Left cardiac atrium (tissue), 4 donors: ENCODE measurements at places on chromosomes 3 and 15.

GRCh38 chr3:123716411-123716810, 131.6 kb upstream of the HACD2 start:
- no peak for DNase-seq

- DNase-seq, result no peak
These were observed 488.5 kb upstream of the THBS1 start for GRCh38 chr15:39092354-39092753.

GRCh38 chr3:191912616-191913204, 451.7 kb downstream of the PYDC2 start:
- DNase-seq, result no peak

DNA sequence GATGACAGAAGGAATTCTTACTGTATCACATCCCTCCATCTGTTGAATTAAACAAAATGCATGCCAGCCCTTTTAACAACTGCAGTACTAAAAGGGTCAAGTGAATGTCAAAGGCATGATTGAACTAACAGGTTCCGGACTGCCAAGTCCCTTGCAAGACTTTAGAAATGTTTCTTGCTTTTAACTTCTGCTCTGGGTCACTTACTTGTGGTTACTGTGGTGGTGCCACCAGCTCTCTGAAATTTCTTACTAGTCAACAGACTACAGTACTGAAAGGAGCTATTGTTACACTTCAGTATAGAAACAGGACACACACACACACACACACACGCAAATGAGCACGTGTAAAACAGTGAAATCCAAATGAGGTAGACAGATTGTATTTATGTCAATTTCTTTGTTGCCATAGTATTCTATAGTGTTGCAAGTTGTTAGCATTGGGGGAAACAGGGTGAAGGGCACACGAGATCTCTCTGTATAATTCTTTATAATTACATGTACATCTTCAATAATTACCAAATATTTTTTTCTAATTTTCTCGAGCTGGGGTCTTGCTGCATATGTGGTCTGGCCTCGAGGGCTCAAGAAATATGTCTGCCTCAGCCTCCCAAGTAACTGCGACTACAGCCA, 79.9 kb upstream of the SLC25A26 start:
- no peak for DNase-seq

GRCh38 chr3:18623220-18623619, 198.1 kb upstream of the SATB1 start:
- DNase-seq, result no peak

DNA sequence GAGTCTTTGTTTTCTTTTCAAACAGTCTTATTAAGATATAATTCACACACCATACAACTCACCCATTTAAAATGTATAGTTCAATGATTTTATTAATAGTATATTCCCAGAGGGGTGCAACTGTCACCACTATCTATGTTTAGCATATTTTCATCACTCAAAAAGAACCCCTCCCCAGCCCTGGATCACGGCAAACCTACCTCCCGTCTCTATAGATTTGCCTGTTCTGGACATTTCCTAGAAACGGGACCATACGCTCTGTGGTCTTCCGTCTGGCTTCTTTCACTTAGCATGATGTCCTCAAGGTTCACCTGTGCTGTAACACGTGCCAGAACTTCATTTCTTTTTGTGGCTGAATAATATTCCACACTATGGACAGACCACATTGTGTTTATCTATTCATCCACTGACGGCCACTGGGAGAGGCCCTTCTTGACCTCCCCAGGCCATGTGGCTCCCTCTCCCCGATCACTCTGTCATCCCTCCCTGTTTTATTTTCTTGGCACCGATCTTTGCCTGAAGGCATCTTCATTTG, 56.4 kb downstream of the IQSEC1 start:
- no peak for DNase-seq

- DNase-seq, result no peak
These were observed 99.8 kb upstream of the NR2F2 start for GRCh38 chr15:96230526-96231181.

DNA sequence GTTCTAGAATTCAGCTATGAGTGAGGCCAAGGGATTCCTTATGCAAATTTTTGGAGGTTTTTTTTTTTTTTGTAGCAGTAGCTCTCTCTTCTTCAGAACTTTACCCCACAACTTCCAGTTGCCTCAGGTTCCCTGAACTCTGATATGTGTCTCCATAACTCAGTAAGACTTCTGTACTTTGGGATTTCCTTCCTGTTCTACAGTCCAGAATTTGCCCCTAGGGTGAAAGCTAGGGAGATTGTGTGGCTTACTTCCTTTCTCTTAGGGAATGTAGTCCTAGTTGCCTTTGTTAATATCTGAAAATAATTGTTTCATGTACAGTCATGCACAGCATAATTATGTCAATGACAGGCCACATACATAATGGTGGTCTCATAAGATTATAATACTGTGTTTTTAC, 30.8 kb downstream of the LRRC28 start:
- DNase-seq, result no peak

GRCh38 chr3:124116906-124117305, 125.0 kb upstream of the ROPN1 start:
- no peak for DNase-seq
